ENCODE measurements at places on chromosomes 16 and 17. TPM values are rescaled to one million over a fixed set of nuclear protein-coding genes. Genes with fewer than 3 reads are reported as not detected.

Gene SRCIN1
- 1.5 TPM for polyA plus RNA-seq

Gene KRT10
- polyA plus RNA-seq = 21.0 TPM

Gene TMEM114
- polyA plus RNA-seq = not detected

Gene NPIPB9
- 0.73 TPM for polyA plus RNA-seq

Gene CCL3
- 7.8 TPM for polyA plus RNA-seq

Gene GALR2
- polyA plus RNA-seq = 0.20 TPM

Gene SLC4A1
- polyA plus RNA-seq = 0.10 TPM

Gene GAS2L2
- polyA plus RNA-seq = 3.3 TPM

Gene ANKRD40CL
- polyA plus RNA-seq = not detected

Gene NEUROD2
- polyA plus RNA-seq = 0.04 TPM

Gene NAA60
- 50.1 TPM for polyA plus RNA-seq

Gene CLDN6
- polyA plus RNA-seq = not detected

Gene DUSP3
- polyA plus RNA-seq = 50.5 TPM

Gene AXIN2
- 13.2 TPM for polyA plus RNA-seq

Gene CALB2
- polyA plus RNA-seq = 0.02 TPM

Gene PYY
- not detected for polyA plus RNA-seq
